ENCODE measurements at places on chromosomes 12 and 14. TPM values are rescaled to one million over a fixed set of nuclear protein-coding genes. Genes with fewer than 3 reads are reported as not detected.

DNA sequence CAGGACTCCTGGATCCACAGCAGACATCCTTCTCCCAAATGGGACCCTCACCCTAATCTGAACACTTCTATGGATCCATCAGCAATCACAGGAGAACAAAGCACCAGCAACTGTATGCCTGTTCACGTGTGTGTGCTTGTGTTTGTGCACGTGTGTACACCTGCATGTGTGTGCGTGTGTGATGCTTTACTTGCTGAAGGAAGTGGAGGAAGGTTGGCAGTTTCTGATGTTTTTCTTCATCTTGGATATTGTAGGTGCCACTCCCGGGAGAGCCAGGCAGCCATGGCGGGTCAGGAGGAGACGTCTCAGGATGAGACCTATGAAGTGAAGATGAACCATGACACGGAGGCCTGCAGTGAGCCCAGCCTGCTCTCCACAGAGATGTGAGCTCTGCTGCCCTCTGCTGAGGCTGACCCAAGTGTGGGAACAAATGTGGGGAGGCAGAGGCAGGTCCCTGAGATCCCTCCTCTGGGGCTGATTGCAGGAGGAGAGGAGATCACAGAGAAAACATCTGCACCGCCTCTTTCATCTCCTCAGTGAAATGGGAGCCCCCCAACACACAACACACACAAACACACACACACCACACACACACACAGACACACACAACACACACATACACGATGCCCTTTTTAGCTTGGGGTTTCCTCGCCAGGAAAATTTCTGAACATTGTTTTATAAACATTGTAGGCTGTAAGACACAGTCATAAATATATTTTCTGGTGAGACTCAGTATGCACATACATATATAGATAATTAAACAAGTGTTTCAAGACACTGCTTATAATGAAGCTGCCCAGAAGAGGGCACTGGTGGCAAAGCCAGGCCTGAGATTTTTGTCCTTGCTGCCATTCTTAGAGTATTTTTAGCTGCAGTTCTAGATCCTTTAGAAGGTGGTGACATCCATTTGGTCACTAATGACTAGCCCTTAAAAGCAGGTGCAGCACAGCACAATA lies 112.2 kb upstream of the FKBP4 start:
- DNase-seq = no peak

The PLBD1 gene
- 29.1 TPM for total RNA-seq

- no peak for DNase-seq
Observed at GRCh38 chr14:74979442-74980397, 23.0 kb upstream of the EIF2B2 start.

DNA sequence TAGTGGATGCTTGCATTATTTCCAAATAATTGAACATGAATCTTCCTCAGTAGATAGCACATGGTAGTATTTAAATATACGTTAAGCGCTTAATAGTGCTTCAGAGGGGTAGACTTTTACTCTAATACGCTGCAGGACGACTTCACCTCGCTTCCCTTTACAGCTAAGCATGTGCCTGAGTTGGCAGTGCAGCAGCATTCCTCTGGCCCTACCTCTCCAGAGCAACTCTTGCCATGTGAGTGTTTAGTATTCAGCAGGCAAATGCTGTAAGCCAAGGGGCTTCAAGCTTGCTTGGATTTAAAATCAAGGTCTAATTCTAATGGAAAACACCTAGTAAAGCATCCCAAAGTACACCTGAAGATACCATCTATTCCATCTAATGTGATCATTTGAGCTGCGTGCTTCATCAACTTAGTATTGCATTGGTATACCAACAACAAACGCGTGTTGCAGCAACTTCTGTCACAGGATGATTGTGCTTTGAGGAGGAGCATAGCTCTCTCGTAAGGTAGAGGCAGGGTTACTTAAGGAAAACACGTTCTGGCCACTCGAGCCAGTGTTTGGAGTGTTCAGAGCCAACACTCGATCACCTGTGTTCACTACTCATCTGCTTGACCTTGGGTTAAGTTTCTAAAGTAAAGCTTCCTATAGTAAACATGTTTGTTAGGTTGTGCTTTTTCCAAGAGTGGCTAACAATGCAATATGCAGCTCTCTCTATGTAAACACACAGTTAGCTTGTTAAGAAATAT lies 60.6 kb downstream of the PIWIL1 start:
- DNase-seq = peak; percentile 23

- DNase-seq = no peak
Observed at GRCh38 chr12:105048315-105048714, 35.9 kb downstream of the ALDH1L2 start.

Data from left ventricle myocardium inferior (tissue), 1 donor.